ENCODE measurements at places on chromosomes 3 and 15.

GRCh38 chr15:73125219-73125618 is 73.0 kb downstream of the NEO1 start:
- no peak for DNase-seq

GRCh38 chr3:178558637-178559036 is 22.4 kb downstream of the KCNMB2 start:
- DNase-seq: no peak

DNA sequence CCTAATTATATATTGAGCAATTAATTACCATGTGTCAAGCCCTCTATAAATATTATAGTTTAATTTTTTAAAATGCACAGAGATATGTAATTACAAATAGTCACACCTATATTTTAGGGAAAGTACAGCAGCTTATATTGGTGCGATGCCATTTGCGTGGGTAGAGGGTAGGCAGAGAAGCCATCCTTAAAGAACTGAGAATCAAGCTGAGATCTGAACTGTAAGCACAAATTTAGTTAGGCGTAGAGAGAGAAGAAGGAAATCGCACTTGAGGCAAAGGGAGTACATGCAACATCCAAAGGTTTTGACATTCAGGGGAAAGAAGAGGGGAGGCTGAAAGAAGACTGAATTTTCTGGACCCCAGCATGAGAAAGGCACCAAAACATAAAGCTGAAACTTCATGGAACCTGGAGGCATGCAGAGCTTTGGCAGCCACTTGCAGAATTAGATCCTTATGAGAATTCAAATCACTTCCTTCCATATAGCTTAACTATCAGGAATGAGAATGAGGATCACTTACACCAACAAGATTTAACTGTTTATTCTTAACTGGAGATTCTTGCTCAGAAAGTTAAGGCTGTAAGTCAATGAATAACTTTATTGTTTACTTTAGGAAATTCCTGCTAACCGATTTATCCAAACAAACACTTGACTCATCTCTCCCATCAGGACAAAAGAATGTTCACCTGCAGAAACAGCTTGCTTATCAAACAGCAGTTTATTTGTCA is 114.3 kb downstream of the TGFBR2 start:
- no peak for DNase-seq

- no peak for DNase-seq
Measured at GRCh38 chr3:132283916-132284405, 33.2 kb upstream of the ACP3 start.

- DNase-seq: no peak
Measured at GRCh38 chr3:15010664-15011063, 54.5 kb downstream of the MRPS25 start.

DNA sequence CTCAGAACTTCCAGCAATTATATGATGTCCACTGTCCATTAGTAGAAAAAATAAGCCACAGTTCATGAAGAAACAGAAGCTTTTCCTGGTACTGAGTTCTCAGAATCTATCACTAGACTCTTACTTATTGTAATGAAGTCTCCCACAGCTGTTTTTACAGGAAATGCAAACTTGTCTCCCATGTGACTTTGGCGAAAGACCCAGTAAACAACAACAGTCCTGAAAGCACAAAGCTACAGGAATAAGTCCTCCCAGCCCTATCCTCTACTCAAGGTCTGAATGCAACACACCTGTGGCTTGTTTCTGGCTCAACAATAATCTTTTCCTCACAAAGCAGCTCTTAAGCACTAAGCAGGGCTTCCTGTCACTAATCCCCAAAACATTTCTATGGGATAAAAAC is 55.9 kb downstream of the EOMES start:
- DNase-seq: no peak

GRCh38 chr3:32153414-32154204 is 47.2 kb downstream of the GPD1L start:
- DNase-seq: no peak

- no peak for DNase-seq
Measured at GRCh38 chr3:13338231-13338630, 81.9 kb downstream of the NUP210 start.

- DNase-seq: no peak
Measured at GRCh38 chr3:153539263-153539662, 377.2 kb downstream of the RAP2B start.

DNA sequence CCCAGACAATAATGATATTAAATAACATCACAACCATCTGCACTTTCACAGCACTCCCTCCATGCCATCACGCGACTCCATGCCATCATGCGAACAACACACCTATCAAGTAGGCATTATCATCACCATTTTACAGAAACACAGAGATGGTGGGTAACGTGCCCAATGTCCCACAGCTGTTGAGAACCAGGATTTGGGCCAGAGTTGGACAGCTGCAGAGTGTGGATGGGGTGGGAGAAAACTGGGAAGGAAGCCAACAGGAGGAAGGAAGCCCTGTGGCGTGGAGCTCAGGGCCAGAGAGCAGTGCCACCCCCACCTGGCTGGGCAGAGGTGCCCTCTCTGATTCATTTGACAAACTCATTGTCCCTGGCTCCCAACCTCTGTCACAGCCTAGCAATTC is 29.0 kb downstream of the RBPMS2 start:
- no peak for DNase-seq

- no peak for DNase-seq
Measured at GRCh38 chr3:133408366-133408765, 8.5 kb downstream of the BFSP2 start.

- peak; percentile 18 for DNase-seq
Measured at GRCh38 chr15:78272776-78273175, 8.4 kb downstream of the DNAJA4 start.

DNA sequence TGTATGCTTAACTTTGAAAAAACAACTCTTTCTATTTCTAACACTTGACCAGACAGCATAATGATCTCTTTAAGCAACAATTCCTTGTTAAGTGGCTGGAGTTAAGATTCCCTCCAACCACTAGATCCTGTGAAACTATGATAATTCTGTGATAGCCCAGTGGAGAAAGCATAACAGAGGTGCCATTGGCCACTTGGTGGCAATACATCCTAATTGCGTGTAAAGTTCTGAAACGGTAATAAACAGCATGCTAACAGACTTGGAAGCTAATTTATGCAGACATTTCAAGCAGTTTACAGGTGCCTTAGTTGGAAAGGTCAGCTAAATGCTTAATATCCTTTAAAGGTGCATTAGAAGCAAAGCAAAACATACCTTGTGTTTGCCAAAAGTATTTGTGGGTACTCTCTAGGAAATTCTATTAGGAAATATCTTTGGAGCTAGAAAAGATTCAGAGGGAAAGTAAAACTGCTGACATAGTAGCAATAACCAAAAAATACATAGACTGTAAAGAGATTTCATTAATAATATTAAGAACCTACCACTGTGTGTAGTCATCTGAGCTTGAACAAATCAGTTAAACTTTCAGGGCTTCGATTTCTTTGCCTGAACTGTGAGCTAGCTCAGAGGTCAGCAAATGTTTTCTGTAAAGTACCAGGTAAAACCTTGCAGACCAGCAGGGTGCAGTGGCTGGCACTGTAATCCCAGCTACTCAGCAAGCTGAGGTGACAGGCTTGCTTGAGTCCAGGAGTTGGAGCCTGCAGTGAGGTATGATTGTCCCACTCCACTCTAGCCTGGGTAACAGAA is 19.0 kb upstream of the CSTA start:
- no peak for DNase-seq

GRCh38 chr3:38003371-38003816 is 12.8 kb downstream of the VILL start:
- no peak for DNase-seq

- no peak for DNase-seq
Measured at GRCh38 chr3:34296796-34297195, 498.4 kb downstream of the PDCD6IP start.

DNA sequence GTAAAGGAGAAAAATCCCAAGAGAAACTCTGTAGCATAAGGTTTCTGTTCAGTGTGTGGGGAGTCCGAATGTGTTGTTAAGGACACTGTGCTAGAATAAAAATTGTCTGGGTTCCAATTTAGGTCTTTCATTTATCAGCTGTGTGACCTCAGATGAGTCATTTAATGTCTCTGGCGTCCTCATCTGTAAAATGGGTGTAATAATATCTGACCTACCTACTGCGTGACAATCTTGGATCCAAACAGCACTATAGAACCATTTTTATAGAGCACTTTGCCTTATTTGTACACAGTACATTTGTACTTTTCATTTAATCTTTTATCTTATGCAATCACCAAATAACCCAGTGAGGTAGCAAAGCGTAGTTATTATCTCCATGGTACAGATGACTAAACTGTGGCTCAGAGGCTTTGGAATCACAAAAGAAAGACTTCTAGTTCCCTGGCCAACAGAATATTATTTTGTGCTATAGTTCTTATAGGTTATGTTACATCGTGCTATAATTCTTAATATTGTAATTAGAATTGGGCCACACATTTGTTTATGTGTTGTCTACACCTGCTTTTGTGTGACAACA is 46.6 kb upstream of the TNIK start:
- DNase-seq: no peak

DNA sequence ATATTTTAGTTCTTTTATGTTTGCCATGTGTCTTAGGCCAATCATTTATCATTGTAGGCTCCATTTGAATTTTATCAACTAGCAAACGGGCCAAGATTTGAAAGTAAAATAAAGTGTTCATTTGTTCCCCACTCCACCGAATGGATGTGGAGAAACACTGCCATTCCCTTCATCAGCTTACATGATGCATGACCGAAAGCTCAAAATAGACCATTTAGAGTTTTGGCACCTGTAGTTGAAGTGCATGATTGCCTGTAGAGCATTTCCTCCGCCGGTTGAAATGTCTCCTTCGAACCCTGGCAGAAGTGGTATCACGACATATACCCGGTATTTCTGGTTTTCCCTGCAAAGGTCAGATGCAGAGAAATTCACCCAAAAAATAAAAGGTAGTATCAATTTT is 165.6 kb downstream of the PLD1 start:
- no peak for DNase-seq

- no peak for DNase-seq
Measured at GRCh38 chr15:80878867-80879250, 99.7 kb downstream of the CEMIP start.

- DNase-seq: no peak
Measured at GRCh38 chr3:28844298-28845005, 436.4 kb upstream of the RBMS3 start.

DNA sequence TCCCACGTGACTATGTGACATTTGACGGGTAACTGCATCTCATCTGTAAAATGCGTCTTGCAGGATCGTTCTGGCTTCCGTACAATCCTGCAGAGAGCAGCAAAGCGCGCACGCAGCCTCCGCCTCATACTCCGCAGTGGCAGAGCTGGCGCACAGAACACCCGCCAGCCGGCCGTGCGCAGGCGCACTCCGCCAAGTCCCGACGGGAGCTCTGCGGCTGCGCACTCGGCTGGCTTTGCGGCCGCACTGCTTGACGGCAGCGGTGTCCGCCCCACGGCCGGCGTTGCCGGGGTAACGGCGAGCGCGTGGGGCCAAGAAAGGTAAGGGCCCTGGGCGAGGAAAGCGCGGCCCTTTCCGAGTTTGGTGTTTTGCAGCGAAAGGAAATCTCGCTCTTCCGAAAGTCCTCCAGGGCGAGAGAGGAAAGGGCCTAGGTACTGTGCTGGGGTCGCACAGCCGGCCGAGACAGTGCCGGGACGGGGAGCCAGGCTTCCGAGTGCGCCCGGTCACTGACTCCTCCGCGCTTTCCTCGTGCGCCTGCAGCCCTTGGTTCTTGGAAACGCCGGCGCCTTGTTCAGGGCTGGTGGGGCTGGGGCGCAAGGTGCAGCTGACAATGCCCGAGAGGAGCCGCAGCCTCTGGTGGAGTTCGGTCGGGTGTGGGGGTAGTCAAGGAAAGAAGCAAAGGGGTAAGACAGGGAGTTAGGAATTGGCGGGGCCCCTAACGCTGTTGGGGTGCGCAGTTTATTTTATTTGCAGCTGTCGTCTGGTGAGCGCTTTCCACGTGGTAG is at the start of gene TSEN2:
TSEN2 (plus strand) TSS at position 283 of the 785 bp plus-strand sequence. CDS start 5,321 bp downstream, outside the sequence.
- peak; percentile 40 for DNase-seq

DNA sequence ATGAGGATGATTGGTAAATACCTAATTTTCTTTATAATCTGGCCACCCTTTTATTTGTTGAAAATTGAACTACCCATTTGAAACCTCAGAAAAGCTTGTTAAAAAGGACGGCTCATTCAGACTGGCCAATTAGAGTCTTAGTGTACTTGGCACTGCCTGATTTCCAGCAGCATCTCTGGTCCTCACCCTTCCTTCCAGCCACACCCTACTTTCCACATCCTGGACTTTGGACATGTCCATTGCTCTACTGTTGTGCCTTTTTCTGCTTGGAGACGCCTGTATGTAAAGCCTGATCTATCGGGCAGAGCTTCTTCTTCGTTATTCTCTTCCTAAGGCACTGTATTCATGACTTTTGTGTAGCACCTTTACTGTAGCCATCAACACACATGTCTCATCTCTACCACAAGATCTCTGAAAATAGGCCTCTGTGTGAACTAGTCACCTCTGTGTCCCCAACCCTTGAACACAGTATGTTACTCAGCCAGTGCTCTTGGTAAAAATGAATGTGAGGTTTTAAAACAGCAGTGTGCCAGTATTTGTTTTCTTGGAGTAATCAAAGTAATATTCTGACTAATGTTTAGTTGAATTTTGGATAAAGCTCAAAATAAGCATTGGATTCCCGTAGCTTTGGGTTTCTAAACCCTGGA is 6.8 kb downstream of the RBM5 start:
- DNase-seq: no peak

- no peak for DNase-seq
Measured at GRCh38 chr15:60574801-60575631, 96.1 kb upstream of the ICE2 start.

- no peak for DNase-seq
Measured at GRCh38 chr3:124260206-124260915, 268.4 kb upstream of the ROPN1 start.

DNA sequence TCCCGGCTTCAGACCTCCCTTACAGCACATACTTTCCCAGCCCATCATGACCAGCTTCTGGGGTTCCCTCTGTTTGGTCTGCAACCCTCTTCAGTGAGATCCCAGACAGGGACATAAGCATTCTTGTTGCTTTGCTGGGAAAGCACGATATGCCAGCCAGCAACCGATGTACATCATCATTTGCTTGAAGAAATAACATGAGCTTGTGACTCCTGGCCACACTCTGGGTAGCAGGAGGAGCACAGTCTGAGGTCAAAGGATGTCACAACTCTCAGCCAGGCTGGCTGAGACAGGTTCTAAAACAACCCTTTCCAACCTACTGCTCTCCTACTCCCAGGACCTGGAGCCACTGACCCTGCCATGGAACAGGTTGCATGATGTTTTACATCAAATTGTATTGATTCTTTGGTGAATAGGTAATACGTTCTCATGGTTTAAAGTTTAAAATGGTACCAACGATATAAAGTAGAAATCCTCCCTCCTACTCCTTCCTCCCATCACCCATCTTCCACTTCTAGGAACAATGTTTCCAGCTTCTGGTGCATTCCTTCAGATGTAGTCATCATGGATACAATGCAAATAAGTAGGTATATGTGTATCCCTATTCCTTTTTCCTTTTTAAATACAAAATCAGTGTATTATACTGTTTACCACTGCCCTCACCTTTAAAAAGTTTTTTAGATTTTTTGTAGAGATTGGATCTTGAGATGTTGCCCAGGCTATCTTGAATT is 190.3 kb downstream of the OPA1 start:
- DNase-seq: no peak

- no peak for DNase-seq
Measured at GRCh38 chr15:33027306-33028035, 167.0 kb downstream of the FMN1 start.

- no peak for DNase-seq
Measured at GRCh38 chr3:136818191-136818768, 646 bp upstream of the SLC35G2 start.

Data from SK-N-MC (cell line).